Caudate nucleus (tissue), 63 donors: ENCODE measurements at places on chromosomes 6 and 20.

GRCh38 chr6:97687916-97688315, 404.9 kb upstream of the MMS22L start:
- DNase-seq: no peak

DNA sequence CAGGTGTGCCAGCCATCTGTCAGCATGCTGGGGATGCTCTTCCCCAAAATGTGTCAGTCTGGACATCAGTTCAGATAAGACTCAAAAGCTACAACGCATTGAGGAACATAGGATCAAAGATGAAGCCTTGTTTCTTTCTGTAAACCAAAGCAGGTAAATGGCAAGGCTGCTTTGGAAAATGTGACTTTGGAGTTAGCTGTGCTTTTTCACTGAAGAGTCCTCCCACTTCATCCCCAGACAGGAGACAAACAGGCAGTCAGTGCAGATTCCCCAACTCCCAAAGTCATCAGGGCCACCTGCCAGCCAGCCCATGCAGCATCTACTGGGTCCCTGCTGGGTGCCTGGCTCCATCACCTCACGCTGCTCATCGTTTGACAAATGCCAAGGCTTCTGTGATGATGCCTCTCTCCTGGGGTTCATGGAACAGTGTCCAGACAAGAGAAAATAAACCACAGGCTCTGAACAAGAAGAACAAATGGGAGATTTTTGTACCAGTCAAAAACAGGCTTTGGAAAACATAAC, 205.0 kb upstream of the BTBD3 start:
- no peak for DNase-seq

- DNase-seq: no peak
These were observed 8.6 kb downstream of the MAN1A1 start for GRCh38 chr6:119340796-119341487.

DNA sequence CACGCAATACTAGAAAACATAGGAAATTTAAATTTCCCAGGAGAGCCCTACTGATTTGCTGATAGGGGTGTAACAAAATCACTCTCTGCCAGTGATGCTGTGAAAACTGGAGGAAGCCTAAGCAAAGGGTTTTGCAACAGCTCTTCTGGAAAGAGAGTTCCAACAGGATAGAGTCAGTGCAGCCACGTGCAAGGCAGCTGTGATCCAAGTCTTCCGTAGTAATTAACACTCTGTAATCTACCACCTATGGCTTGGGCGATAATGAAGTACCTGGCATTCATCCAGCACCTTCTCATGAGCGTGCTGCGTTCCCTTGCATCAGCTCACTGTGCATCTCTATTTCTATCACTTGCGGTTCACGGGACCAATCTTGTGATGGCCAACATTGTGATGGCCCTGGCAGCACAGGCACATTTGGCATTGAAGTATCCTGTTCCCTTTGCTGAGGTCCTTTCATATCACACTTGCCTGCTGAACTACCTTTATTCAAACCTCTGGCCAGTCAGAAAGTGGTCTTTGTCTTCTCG, 48.2 kb downstream of the IRF4 start:
- no peak for DNase-seq

GRCh38 chr6:162124710-162125435, 602.7 kb downstream of the PRKN start:
- no peak for DNase-seq

DNA sequence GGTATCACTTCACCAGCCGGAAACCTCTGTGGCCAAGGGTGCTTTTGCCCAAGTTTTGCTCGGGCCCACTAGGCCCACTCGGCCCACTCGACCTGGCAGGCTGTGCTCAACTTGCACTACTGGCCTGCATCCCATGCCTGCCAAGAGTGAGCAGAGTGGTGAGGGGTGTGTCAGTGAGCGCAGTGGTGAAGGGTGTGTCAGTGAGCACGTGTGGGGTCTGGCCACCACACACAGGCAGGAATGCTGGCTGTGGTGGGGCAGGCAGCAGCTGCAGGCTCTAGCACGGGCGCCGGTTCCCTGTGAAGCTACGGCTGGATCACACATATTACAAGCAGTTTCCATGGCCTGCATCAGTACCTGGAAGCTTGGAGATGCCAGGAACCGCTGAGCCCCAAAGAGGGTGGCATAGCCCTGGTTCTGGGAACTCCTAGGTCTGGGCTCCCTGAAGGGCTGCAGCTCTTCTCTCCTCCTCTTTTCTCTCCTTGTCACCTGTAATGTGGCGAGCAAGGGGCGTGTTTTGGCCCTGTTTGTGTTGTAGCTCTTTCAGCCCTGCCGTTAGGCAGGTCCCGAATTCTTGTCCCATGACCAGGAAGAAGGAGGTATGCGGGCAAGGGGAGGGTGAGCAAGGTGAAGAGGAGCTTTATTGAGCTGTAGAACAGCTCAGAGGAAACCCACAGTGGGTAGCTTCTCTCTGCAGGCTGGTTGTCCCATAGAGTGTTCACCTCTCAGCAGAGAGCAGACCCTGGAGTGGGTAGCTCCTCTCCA, 51.0 kb upstream of the CLDN20 start:
- no peak for DNase-seq

GRCh38 chr6:113629975-113630737, 227.0 kb upstream of the MARCKS start:
- no peak for DNase-seq

DNA sequence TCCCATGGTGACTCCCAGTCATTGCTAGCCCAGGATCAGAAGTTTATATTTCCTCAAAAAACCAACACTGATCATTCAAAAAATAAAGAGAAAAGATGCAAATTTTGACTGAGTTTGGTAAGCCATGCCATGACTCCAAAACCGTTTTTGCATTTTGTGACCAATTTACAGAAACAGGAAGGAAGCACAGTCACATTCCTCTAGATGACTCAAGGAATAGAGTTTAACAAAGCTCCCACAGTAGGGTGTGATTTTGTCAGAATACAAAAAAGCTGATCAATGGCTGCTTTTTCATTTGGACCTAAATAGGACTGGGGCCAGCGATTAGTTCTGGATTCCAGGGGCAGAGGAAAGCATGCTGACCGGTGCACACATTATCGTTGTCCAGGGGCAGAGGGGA, 179.4 kb upstream of the AFDN start:
- DNase-seq: no peak

DNA sequence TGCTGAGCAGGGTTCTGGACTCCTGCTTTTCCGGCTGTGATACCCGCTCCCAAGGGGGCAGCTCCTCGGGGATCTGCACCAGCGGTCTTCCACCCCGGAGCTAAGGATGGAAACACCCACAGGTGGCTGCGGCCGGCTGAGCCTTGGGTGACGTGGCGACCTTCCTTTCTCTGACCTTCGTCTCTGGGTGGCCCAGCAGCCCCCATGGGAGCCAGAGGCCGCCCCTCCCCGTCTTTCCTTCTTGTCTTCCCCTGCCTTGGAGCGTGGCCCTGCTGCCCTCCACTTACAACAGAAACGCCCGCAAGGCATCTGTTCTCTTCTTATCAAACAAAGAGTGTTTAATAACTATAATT, 405.7 kb downstream of the TAF4 start:
- no peak for DNase-seq

- no peak for DNase-seq
These were observed 398.9 kb downstream of the KIF16B start for GRCh38 chr20:16174311-16174710.

GRCh38 chr6:34877259-34877658, 10.6 kb downstream of the TAF11 start:
- DNase-seq: no peak

GRCh38 chr6:107125771-107126170, 10.5 kb upstream of the BEND3 start:
- DNase-seq: no peak

DNA sequence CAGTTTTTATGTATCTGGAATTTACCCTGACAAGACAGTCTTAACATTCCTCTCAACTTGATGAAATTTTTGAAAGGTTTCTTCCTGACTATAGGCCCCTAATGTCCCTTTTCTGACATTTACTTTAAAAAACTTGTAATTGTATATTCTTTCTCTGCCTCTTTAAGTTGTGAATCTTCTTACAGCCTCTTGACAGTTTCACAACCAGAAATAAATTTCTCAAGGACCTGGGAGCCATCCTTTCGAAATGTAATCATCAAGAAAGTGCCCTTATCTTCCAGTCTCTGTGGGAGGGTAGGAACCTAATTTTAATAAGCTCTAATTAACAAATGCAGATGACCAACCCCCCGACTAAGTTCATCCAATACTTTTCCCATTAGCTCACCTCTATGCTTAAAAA, 403.6 kb upstream of the GJE1 start:
- DNase-seq: no peak

DNA sequence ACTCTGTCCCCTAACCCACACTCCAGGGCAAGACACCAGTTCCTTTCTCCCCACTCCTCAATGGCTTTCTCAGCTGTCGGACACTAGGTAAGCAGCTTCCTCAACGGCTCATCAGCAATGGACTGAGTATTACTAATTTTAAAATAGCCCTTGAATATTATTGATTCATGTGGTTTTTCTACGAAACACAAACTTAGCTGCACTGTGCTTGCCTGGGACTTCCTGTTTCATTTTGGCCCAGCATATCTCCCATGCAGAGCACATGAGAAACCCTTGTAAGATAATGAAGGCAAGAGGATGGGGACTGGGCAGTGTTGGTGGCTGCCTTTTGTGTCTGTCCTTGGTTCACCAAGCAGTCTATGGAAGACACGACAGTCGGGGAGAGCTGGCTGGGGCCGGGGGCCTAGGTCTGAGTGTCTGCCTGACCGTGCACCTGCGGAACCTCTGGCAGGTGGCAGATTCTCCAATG, 48.9 kb downstream of the RNASET2 start:
- DNase-seq: no peak

DNA sequence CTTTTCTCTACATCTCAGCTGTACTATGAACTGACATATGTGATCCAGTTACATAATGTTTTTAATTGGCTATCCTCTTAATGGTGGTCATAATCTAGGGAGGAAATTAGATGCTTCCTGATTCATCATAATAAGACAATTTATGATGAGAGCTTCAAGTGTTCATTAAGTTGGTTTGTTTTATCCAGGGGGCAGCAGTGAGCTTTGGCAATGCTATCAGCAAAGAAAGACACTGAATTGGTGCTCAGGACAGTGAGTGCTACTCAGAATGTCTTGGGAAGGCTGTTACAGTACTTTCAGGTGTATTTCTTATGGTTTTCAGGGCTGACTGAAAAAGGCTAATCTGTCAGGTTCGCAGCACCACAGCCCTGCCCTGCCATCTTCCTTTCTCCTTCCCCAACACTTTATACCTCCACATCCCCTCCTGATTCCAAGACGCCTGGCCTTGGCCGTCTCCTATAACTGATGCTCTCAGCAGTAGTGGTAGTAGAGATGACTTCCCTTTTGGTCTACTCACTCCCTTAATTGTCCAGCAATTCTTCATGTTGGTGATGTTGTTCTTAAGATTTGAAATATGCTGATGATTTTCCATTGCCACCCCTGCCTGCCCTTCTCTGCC, 67.0 kb upstream of the TNFAIP3 start:
- DNase-seq: no peak

DNA sequence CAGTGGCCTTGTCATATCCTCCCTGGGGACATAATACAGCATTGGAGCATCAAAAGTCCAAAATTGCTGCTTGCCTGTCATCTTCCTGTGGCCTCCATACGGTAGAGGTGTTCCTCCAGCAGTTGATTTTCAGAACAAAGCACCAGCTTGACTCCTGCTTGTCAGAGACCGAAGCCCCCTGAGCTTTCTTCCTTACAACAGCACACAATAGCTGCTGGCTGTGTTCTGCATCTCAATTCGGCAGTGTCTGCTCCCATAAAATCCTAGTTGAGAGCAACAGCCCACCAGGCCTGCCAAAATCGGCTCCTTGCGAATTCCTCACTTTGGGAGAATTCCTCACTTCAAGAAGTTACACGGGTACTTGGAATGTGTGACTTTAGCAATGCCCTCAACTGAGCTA, 372.9 kb downstream of the SAMD5 start:
- DNase-seq: no peak

DNA sequence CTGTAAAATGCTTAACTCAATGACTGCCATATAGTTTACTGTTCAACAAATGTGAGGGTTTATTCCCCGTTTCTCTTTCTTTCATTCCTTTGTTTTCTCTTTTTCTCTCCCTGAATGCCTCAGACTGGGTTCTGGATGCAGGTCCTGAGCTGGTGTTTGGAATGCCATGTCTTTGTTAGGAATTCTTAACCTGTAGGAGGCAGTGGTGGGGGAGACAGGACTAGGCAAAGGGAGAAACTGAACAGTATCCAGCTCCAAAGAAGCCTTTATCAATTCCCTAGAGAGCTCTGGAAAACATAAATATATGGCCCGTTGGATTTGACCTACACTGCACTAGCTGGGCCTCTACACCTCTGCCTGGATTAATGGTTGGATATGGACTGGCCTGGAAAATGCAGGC, 621.2 kb upstream of the SLC35B3 start:
- DNase-seq: no peak

DNA sequence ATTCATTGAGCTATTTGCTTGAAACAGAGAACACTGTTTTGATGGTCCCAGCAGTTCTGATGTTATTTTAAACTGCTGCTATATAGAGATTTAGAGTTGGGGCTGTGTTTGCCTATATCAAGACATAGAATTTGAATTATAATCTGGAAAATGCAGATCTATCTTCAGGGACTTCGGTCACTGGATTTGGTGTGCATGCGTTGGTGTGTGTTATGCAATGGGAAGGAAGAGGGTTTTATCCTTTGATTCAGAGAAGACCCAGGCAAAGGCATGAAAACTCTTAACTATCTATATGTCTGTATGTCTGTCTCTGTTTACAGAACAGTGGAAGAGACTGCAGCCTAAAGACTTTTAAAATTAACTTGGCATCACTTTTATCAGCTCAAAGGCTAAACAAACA, 2.0 kb downstream of the ADGRB3 start:
- no peak for DNase-seq

DNA sequence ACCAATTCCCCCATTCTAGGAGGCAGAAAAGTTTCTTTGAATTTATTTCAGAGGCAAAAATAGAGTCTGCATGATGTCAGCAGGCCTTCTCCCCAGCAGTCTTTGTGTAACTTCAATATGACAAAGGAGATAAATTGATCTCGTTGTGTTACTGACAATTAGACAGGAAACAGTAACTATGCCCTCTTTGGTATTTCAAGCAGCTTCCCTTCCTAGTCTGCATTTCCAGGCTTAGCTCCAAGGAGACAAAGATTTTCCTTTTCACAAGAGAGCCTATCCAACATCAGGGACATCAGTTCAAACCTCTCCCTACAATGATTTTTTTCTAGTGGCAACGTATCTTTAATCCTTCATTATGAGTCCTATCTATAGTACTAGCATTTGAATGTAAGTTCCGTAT, 245.9 kb upstream of the HSF2 start:
- DNase-seq: no peak

GRCh38 chr6:89287351-89288028, 27.6 kb downstream of the GABRR2 start:
- no peak for DNase-seq

- no peak for DNase-seq
These were observed 203.0 kb upstream of the TFAP2D start for GRCh38 chr6:50510361-50510760.

DNA sequence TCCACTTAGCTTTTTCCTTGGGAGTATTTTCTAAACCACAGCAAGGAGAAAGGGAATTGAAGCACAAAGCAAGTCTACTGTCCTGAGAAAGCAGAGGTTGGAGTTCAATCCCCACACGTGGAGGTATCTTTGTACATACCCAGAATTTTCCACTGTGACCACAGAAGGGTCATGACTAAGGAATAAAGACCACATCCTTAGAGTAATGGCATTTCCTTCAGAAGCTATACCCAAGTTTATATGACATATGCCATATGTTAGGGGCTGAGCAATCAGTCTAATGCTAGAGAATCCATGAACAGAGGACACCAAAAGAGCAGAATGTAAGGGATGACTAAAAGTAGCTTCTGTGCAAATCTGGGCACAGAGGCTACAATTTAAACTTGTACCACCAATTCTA, 46.4 kb downstream of the ATG5 start:
- no peak for DNase-seq

GRCh38 chr6:16769986-16770376, 8.7 kb upstream of the ATXN1 start:
- DNase-seq: no peak
